ENCODE measurements at places on chromosomes 11 and 22. TPM values are rescaled to one million over a fixed set of nuclear protein-coding genes. Genes with fewer than 3 reads are reported as not detected.

TNRC6B gene
- 15.1 TPM for polyA plus RNA-seq

GRCh38 chr11:104075091-104075490 is 38.7 kb downstream of the DDI1 start:
- no peak for DNase-seq

RGL4 gene
- 4.0 TPM for polyA plus RNA-seq

DNA sequence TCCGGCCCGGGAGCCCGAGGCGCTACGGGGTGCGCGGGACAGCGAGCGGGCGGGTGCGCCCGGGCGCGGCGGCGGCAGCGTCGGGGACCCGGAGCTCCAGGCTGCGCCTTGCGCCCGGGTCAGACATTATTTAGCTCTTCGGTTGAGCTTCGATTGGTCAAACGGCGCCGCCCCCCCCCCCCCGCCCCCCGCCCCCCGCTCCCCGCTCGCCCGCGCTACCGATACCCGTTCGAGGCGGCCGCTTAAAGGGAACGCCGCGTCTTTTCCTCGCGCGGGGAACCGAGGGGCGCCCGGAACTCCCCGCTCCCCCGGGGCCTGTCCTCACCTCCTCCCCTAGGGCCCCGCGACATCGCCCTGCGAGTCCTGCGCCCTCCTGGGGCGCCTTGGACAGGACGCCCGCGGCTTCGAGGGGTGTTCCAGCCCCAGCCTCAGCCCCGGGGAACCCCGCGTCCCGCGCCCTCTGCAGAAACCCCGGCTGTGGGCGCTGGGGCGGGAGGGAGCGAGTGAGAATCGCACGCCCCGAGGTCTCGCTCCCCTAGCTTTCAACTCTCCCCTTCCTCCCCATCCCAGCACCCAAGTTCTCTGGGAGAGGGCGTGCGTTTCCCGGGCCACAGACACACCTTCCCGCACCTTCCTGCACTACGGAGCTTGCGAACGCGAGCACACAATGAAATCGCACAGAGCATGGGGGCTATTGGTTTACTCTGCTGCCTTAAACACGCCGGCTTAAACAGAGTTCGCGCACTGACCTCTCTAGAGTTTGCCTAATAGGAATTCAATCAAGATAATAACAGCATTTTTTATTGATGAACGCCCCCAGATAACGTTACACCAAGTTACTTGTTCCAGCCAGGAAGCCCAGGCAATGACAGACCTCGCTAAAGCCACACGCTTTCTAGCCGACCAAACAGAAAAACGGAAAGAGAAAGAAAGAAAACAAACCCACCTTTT is at the start of gene BDNF:
Gene BDNF (minus strand): TSS at position 105 of the 951 bp plus-strand sequence. CDS start 41,891 bp downstream, outside the sequence.
- no peak for DNase-seq

DNA sequence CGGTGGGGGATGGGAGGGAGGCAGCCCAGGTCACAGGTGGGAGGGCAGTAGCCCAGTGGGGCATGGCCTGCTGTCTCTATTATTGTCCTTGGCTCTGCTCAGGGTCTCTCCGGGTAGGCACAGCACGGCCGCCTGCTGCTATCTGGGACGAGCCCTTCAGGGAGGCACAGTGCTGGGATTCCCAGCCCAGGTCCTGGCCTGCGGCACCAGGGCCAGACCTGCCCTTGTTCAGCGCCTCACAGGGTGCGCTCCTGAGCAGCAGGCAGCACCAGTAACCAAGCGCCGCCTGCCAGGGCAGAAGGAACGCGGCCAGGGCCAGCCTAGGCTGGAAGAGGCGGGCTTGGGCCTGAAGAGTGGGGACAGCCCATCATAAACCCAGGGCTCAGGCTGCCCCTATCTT is 151.0 kb downstream of the MPPED1 start:
- DNase-seq: no peak

PLEKHB1 gene
- 12.3 TPM for polyA plus RNA-seq

TBX1 gene
- polyA plus RNA-seq: 12.2 TPM

GRCh38 chr22:45980761-45981160 is 3.8 kb upstream of the WNT7B start:
- no peak for DNase-seq

DNA sequence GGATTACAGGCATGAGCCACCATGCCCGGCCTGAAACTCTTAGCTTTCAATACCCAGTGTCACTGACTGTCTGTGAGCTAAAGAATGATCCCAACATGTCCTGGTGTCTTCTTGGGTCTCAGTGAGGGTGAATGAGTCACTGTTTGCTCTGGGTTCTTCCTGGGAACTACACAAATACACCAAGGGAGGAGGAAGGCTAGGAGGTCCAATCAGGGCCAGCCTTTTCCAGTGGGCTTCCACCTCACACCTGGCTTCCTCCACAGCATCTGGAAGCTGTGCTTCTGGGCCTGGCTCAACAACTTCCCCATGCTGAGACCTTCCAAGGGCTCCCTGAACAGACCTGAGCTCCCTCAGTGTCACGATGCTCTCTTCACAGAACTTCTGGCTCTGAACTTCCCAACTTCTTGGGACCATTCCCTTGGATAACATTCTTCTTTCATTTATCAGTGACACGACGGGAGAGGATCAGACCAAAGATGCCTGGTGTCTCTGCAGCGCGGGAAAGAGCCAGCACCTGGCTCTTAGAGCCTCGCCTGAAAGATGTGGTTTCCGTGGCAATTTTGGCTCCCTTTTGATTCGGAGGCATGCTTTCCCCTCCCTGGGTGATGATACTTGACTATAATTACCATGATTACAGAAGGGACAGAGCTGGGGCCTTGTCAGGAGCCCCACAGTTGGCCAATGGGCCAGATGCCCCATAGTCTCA is 22.3 kb upstream of the CHRM4 start:
- DNase-seq: no peak

GRCh38 chr11:120710354-120711131 is 199.0 kb downstream of the GRIK4 start:
- peak; percentile 73 for DNase-seq

VPREB3 gene
- 0.63 TPM for polyA plus RNA-seq

All from left lung (tissue), 14 donors.